ENCODE measurements at places on chromosomes 7 and 10.

- DNase-seq = no peak
Measured at GRCh38 chr7:129468547-129468946, 33.8 kb upstream of the SMKR1 start.

- no peak for DNase-seq
Measured at GRCh38 chr10:93149761-93150160, 76.1 kb downstream of the CYP26A1 start.

GRCh38 chr7:42350801-42351200 is 113.8 kb upstream of the GLI3 start:
- DNase-seq = no peak

DNA sequence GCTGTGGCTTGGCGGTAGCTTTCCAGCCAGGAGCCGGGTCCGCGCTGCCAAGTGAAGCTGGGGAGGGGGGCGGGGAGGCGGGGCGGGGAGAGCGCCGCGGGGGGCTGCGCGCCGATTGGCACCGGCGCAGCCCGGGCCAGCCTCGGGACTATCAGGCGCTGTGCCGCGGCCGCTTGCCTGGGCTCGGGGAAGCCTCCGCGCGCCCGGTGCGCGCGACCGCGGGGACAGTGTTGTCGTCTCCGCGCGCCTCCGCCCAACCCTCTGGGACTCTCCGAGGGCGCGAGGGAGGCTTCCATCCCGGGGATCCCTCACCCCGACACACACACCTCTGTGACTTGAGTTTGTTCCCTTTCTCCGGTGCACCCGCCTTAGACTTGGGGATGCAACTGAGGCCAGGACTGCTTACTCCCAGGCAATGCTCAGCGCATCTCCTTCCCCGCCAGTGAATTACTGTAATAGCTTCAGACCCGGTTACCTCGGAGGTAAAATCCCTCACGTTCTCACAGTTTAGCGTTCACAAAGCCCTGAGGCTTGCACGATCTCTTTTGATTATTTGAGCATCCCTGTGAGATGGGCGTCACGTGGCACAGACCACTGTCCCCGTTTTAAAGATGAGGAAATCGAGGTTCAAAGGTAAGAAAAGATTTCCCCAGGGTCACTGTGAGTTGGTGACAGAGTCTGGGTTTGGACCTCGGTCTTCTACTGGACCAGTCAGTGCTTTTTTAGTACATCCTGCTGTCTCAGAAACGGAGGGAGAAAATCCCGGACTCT is at the start of gene NKX1-2:
TSS of gene NKX1-2 (minus strand) at position 24 of the 771 bp plus-strand sequence. CDS start 92 bp downstream, outside the sequence.
- no peak for DNase-seq

DNA sequence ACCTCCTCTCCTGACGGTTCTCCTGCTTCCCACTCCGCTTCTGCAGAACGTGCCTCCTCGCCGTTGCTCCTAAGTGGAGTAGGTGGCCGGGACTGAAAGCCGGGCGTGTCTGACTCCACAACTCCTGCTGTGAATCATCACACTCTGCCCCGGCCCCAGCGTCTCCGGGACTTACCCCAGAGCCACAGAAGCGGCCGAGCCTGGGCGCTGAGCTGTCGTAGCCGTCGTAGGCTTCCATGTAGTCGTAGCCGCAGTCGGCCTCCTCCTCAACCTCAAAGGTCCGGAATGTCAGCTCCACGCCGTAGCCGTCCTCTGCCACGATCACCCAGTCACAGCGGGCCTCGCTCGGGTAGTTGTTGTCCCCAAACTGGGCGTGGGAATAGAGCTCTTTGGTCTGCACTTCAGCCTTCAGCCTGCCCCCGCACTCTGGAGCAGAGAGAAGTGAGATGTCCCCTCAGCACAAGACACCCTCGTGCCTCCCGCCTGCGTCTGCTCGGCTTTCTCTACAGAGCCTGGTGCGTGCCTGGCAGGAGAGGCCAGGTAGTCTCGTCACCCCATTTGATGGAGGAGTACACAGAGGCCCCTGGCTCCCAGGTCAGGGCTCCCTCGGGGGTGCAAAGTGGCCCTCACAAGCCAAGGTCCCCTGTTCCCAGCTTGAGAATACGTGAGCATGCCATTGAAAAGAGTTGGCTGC is 11.2 kb upstream of the OPALIN start:
- no peak for DNase-seq
